Epithelial cell of alveolus of lung (primary cell): ENCODE measurements at places on chromosomes 5 and 9. TPM values are rescaled to one million over a fixed set of nuclear protein-coding genes. Genes with fewer than 3 reads are reported as not detected.

The LAMC3 gene
- 1.8 and 3.7 TPM in 2 replicates for total RNA-seq

The EQTN gene
- not detected in 2 replicates for total RNA-seq

The FOXD4L5 gene
- total RNA-seq: not detected in 2 replicates

The EIF4E1B gene
- not detected in 2 replicates for total RNA-seq

The PITX1 gene
- total RNA-seq: 3.0 and 3.2 TPM in 2 replicates

The REEP2 gene
- 11.3 and 28.3 TPM in 2 replicates for total RNA-seq

The SECISBP2 gene
- total RNA-seq: 17.6 and 23.2 TPM in 2 replicates

The IFNK gene
- not detected in 2 replicates for total RNA-seq

The MOB3B gene
- 1.0 and 3.8 TPM in 2 replicates for total RNA-seq

The FAM200C gene
- 4.0 and 9.3 TPM in 2 replicates for total RNA-seq

The CENPK gene
- 9.6 and 29.1 TPM in 2 replicates for total RNA-seq
